Liver (tissue), 10 donors: ENCODE measurements at places on chromosomes 2 and 18.
A peak's percentile ranks its signal among the peaks of the same experiment; 100 is the strongest.

DNA sequence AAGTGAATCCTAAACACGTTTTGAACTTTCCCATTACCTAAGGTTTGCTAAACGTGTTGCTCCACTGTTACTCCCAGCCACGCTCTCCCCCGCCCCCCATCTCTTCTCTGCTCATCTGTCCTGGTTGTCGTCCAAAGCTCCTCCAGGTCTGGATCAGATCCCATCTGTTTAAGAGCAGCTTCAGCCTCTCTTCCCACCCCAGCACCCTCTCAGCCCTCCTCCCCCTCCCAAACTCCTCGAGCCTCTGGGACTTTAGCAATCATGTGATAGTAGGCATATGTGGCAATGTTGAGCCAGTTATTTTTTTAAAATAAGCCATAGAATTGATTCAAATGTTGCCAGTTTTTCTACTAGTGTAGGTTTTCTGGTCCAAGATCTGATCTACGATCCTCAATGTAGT lies 20.0 kb upstream of the LPIN1 start:
- DNase-seq: peak; percentile 38

GRCh38 chr2:85428343-85428881 lies 9.9 kb downstream of the SH2D6 start:
- no peak for DNase-seq

- no peak for DNase-seq
Observed at GRCh38 chr2:213834331-213834730, 550.1 kb downstream of the SPAG16 start.

- no peak for DNase-seq
Observed at GRCh38 chr2:152907046-152907445, 188.6 kb downstream of the ARL6IP6 start.

DNA sequence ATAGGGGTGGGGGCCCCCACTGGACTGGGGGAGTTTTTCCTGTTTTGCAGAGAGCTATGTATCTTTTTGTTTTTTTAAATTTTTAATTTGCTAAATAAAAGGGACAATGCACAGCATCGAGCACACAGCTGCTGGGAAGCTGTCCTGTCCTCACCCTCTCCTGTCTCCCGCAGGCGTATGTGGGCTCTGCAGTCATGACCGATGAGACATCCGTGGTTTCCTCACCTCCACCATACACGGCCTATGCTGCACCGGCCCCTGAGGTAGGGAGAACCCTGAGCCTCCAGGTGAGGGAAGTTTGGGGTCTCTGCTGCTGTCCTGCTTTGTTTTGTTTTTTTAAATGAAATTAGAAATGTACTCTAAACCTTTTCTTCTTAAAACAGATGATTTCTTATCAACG lies 27.6 kb downstream of the PLEKHB2 start:
- DNase-seq: no peak

GRCh38 chr2:69026026-69026425 lies 13.0 kb downstream of the ANTXR1 start:
- DNase-seq: no peak

- DNase-seq: no peak
Observed at GRCh38 chr18:28743115-28743514, 566.2 kb upstream of the CDH2 start.

- DNase-seq: no peak
Observed at GRCh38 chr2:54999182-54999581, 51.1 kb downstream of the RTN4 start.

DNA sequence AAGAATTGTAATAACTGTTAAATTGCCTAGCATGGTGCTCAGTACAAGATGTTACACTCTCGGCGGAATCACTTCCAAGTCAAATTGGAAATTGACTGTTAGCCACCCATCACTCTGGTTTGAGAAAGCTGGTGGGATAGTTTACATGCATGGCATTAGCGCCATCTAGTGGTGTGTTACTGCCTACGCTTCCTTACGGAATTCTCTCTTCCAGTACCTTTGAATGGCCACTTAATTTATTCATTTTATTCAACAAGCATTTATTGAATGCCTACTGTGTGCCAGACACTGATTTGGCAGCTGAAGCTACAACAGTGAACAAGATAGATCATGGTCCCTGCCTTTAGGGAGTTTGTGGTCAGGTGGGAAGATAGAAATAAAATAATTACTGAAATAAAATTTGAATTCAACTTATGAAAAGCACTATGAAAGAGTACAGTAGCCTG lies 171.2 kb downstream of the TMEM247 start:
- peak; percentile 64 for DNase-seq

DNA sequence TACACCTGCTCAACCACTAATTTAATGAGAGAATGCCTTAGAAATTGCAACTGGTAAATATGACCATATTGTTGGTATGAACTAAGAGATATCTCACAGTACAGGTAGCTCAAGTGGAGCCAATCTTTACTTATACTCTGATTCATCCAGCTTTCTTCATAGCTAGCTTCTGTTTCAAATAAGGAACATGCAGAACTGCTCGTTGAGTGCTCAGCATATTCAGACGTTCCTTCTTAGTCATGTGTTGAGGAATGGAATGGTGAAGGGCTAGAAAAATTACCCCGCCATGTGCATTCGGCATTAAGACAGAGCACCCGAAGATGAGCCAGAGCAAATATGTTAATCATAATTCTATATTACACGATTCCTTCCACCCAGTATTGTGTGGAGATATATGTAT lies 144.0 kb upstream of the VRK2 start:
- no peak for DNase-seq

DNA sequence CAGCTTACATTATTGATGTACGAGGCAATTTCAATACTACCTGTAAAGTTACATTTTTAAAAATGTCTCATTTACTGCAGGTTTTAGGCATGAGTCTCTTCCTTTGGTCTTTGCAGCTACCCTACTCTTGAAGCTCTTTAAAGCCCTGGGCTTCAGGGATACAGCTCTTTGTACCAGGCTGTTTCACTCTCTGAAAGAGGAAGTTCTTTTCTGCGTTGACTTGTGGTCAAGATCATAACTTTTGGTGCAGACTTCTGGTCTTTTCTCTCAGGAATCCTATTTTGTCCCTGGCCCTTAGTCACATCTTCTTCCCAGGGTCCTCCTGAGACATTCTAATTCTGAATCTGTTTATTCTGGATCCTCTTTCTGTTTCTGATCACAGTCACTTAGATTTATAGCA lies 16.6 kb upstream of the HRH4 start:
- no peak for DNase-seq

DNA sequence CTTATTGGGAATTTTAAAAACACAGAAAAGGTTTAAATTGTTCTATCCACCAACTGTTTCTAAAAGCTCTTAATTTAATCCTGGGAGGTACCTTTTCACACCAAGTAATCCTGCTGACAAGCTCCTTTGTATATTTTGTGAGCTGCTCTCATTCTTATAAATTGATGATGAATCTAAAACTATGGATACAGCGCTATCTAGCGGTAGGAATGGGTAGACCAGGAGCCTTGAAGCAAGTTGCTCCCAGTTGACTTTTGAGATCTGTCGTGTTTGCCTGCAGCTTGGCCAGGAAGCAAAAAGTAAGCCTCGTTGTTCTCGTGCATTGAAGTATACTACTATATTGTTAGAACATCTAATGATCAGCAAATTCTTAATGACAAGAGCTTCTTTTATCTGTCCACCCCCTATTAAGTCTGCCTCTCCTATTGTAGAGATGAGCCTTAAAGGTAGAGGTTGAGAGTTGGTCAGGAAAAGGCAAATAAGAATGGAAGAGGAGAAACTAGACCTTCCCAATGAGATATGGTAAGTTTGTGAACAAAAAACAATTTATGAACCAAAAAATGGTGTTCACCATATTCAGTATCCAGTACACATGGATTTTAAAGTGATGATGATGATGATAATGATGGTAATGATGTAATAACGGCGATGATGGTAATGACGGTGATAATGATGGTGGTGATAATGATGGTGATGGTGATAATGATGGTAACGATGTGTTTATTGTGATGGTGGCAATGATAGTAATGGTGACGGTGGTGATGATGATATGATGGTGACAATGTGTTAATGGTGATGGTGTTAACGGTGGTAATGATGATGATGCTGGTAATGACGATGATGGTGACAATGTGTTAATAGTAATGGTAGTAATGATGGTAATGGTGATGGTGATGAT lies 212.1 kb upstream of the NCKAP5 start:
- peak; percentile 50 for DNase-seq

- no peak for DNase-seq
Observed at GRCh38 chr2:179250095-179250494, 14.5 kb downstream of the SESTD1 start.

GRCh38 chr2:174577967-174578589 lies 19.5 kb downstream of the WIPF1 start:
- DNase-seq: no peak

DNA sequence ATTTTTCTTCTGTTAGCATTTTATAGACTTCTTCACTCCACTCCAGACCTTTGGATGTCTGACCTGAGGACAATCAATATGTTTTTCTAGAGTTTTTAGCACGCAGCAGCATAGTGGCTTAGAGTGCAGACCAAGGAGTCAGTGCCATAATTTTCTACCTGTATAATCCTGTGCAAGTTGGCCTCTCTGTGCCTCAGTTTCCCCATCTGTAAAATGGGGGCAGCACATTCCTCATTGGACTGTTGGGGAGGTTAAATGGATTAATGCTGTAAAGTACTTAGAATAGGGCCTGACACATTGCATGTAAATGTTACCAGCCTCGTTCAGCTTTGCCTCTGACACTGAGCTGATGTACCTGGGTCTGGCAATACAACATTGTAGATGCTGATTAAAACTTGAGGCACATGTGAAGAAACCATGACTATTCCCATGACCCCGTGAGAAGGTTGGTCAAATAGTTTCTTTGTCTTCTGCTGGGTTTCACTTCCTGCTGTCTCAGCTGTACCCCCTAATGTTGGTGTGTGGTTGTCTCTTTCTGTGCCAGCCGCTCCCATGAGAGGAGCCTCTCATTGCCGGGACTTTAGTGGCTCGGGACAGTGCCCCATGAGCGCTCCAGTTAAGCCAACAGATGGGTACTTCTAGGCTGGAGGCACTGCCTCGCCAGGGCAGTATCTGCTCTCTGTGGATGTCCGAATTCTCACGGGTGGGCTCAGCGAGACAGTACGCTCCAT lies 125.3 kb downstream of the SH3RF3 start:
- no peak for DNase-seq

GRCh38 chr2:19068206-19068605 lies 290.2 kb downstream of the OSR1 start:
- no peak for DNase-seq

- peak; percentile 58 for DNase-seq
Observed at GRCh38 chr18:48926420-48926857, 24.3 kb downstream of the SMAD7 start.

- no peak for DNase-seq
Observed at GRCh38 chr18:61503688-61504087, 170.5 kb downstream of the CDH20 start.

DNA sequence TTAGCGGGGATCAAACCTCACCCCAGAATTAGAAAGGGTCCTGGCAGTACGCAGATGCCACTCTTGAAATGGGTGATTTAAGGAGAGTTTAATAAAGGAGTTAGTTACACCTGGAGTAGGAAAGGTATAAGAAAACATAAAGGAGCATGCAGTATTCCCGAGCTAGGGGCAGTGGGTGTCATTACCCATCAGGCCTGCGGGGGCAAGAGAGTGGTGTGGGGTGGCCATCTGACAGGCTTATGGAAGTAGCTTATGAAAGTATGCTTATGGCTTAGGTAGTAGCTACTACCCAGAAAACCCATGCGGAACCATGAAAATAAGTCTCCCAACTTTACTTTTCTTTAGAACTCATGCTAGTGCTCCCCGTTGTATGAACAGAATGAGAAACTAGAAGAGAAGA lies 568.9 kb upstream of the ACVR2A start:
- no peak for DNase-seq

GRCh38 chr2:164797627-164798026 lies 44.0 kb downstream of the COBLL1 start:
- no peak for DNase-seq

- DNase-seq: no peak
Observed at GRCh38 chr2:134713176-134713575, 5.6 kb downstream of the TMEM163 start.
